Small intestine (tissue), 16 donors: ENCODE measurements at places on chromosomes 16 and 17. TPM values are rescaled to one million over a fixed set of nuclear protein-coding genes. Genes with fewer than 3 reads are reported as not detected.

Gene HOXB13
- polyA plus RNA-seq: not detected

Gene ITGAL
- polyA plus RNA-seq: 2.4 TPM

Gene CD300A
- 5.5 TPM for polyA plus RNA-seq

Gene EPN3
- polyA plus RNA-seq: 28.1 TPM

Gene SMIM36
- polyA plus RNA-seq: not detected

Gene CMTM4
- polyA plus RNA-seq: 54.3 TPM

Gene TEX14
- 0.41 TPM for polyA plus RNA-seq

Gene UMOD
- polyA plus RNA-seq: 0.03 TPM

DNA sequence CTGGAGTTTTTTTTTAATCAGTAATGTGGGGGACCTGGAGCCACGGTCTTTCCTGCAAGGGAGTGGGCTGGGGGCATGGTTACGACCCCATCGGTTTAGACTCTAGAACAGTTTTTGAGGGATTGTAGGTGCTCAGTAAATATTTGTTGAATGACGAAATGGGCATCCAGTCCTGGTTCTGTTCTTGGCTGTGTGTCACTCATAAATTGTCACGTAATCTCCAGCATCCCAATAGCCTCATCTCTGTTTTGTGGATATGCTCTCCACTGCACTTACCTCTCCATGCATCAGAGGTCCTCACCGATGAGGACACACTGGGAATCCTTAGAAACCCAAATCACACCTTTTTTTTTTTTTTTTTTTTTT is 497 bp upstream of the SLC38A7 start:
- H3K36me3 ChIP-seq: peaks cover 7% of the 10 kb centered on the region
- H3K27ac ChIP-seq: no peak overlapping the region
- no peak for DNase-seq
- H3K4me1 ChIP-seq: peaks cover 14% of the 10 kb centered on the region

GRCh38 chr16:14309906-14310305 is 238.8 kb downstream of the MRTFB start:
- no peaks in the 10 kb centered on the region for H3K36me3 ChIP-seq
- H3K27me3 ChIP-seq: no peaks in the 10 kb centered on the region
- H3K4me1 ChIP-seq: no peaks in the 10 kb centered on the region

- H3K27me3 ChIP-seq: no peaks in the 10 kb centered on the region
- no peak overlapping the region for H3K4me3 ChIP-seq
- H3K27ac ChIP-seq: peak overlapping the region; percentile 47
- peaks cover 2% of the 10 kb centered on the region for H3K36me3 ChIP-seq
- peaks cover 6% of the 10 kb centered on the region for H3K4me1 ChIP-seq
- DNase-seq: peak; percentile 68
Observed at GRCh38 chr17:50505591-50506130, 2.6 kb upstream of the MYCBPAP start.

- no peaks in the 10 kb centered on the region for H3K27me3 ChIP-seq
- no peak overlapping the region for H3K27ac ChIP-seq
- DNase-seq: no peak
Observed at GRCh38 chr17:66635386-66636045, 199.4 kb upstream of the CACNG5 start.

GRCh38 chr17:77106874-77107358 is 33.9 kb upstream of the SEC14L1 start:
- H3K27ac ChIP-seq: peak overlapping the region; percentile 56
- peaks cover 3% of the 10 kb centered on the region for H3K4me1 ChIP-seq
- H3K4me3 ChIP-seq: no peak overlapping the region
- DNase-seq: no peak
- H3K36me3 ChIP-seq: no peaks in the 10 kb centered on the region
- no peaks in the 10 kb centered on the region for H3K27me3 ChIP-seq

DNA sequence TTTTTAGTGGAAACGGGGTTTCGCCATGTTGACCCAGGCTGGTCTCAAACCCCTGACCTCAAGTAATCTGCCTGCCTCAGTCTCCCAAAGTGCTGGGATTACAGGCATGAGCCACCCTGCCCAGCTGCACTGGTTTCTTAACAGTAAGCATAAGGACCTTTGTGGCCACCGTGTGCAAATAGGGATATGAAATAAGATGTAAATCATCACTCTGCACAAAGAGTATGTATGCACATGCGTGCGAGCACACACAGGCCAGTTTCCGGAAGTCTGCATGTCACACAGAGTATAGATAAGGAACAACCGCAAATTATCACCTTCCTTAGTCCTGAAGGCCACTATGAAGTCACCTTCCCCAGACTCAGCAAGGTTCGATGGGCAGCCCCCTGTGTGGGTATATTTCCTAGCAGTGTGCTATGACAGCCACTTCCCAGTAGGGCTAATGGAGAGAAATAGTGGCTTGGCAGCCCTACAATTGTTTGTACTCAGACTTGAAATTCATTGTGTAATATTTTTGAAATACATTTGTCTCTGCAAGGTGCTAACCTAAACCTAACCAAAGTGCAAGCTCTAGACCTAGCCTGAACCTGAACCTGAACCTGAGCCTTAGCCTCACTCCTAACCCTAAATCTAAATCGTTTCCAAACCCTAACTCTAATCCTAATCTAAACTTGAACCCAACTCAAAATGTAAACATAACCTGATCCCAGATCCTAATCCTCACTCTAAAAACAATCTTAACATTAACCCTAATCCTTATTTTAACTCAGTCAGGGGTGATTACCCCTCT is 48.4 kb upstream of the SKAP1 start:
- no peak for DNase-seq
- no peak overlapping the region for H3K27ac ChIP-seq
- no peaks in the 10 kb centered on the region for H3K27me3 ChIP-seq
- H3K36me3 ChIP-seq: no peaks in the 10 kb centered on the region
- H3K4me3 ChIP-seq: no peak overlapping the region

DNA sequence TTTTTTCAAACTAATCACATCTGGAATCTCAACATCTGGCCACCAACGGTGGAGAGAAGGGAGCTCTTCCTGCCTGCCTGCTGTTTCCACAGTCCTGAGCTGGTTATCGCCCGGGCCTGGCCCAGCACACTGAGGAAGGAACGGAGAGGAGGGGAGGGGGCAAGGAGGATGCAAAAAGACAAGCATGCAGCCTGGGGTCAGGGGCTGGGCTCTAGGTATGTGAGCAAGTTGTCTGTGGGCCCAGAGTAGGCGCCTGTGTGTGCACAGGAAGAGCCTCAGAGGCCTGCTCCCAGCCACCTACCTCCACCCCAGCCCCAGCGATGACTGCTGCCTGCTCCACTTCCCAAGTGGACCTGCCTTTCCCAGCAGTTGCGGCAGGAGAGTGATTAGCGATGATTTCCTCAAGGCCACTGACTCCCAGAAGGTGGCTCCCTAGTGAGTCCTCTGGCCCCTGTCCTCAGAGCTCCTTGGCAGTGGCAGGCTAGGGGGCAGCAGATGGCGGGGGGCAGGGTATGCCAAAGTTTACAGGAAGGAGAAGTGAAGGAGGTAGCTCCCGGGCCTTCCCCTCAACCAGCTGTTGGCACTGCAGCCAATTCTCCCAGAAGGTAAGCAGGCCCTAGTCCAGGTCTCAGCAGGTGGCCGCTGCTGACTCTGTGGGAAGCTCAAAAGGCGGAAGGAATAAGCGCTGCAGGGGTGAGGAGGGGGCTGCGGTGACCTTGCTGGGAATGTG is 27.0 kb upstream of the RASD1 start:
- no peaks in the 10 kb centered on the region for H3K4me1 ChIP-seq
- DNase-seq: no peak
- H3K27ac ChIP-seq: no peak overlapping the region
- H3K4me3 ChIP-seq: no peak overlapping the region
- H3K27me3 ChIP-seq: no peaks in the 10 kb centered on the region
- no peaks in the 10 kb centered on the region for H3K36me3 ChIP-seq

DNA sequence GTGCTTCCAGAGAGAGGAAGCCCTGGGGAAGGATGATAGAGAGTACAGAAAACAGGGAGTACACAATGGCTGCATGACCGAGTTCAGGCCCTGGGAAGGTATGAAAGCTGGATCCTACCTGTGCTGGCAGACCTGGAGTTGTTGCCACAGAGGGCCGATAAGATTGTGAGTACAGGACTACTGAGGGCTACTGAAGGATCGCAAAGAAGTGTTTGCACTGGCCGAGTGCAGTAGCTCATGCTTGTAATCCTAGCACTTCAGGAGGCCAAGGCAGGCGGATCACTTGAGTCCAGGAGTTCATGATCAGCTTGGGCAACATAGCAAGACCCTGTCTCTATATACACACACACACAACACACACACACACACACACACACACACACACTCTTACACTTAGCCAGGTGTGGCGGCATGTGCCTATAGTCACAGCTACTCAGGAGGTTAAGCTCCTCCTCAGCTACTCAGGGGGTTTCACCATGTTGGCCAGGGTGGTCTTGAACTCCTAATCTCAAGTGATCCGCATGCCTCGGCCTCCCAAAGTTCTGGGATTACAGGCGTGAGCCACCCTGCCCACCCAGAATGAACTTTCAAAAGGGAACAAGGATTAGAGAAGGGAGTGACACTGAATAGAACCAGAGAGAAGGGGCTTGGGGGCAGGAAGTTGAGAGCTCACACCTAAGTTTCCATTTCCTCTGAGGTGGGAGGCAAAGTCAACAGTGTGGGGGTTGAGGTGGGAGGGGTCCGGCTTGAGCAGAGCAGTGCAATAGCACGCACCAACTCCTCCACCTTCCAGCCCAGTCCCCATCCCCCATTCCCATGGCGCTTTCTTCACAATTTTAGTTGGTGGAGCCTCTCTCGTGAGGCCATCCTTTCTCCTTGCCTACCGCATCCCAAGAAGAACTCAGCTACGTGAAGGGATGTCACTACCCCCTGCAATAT is 7.5 kb downstream of the SCIMP start:
- H3K27ac ChIP-seq: no peak overlapping the region
- H3K4me1 ChIP-seq: peaks cover 2% of the 10 kb centered on the region
- no peaks in the 10 kb centered on the region for H3K27me3 ChIP-seq

GRCh38 chr17:45581860-45582259 is 91.3 kb upstream of the PLEKHM1 start:
- DNase-seq: no peak
- no peaks in the 10 kb centered on the region for H3K27me3 ChIP-seq
- peaks cover 3% of the 10 kb centered on the region for H3K4me1 ChIP-seq
- peaks cover 5% of the 10 kb centered on the region for H3K36me3 ChIP-seq
- no peak overlapping the region for H3K4me3 ChIP-seq

GRCh38 chr17:68135141-68135887 is 99.8 kb downstream of the KPNA2 start:
- H3K36me3 ChIP-seq: peaks cover 18% of the 10 kb centered on the region
- no peak overlapping the region for H3K27ac ChIP-seq

- no peak overlapping the region for H3K4me3 ChIP-seq
- H3K4me1 ChIP-seq: peaks cover 4% of the 10 kb centered on the region
- H3K27me3 ChIP-seq: no peaks in the 10 kb centered on the region
- no peak overlapping the region for H3K27ac ChIP-seq
- no peak for DNase-seq
Observed at GRCh38 chr17:76365256-76365903, 11.7 kb upstream of the PRPSAP1 start.

DNA sequence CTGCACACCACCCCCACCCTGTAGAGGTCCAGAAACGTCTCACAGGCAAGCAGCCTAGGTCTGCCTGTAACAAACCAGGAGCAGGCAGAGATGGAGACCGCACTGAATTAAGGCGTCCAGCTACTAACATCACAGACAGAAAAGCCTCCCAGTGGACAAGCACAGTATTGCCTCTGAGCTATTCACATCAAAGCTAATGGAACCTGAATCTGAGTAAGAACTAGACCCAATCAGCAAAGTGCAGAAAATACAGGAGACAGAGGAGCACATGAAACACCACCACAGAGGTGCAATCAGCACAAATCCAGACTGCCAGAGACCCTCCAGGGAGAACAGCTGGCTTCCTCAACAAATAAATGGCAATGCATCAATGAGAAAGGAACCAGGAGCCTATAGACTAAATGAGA is 22.2 kb upstream of the PEMT start:
- H3K27me3 ChIP-seq: no peaks in the 10 kb centered on the region
- H3K36me3 ChIP-seq: no peaks in the 10 kb centered on the region
- no peak overlapping the region for H3K27ac ChIP-seq
- H3K4me3 ChIP-seq: no peak overlapping the region
- H3K4me1 ChIP-seq: no peaks in the 10 kb centered on the region

DNA sequence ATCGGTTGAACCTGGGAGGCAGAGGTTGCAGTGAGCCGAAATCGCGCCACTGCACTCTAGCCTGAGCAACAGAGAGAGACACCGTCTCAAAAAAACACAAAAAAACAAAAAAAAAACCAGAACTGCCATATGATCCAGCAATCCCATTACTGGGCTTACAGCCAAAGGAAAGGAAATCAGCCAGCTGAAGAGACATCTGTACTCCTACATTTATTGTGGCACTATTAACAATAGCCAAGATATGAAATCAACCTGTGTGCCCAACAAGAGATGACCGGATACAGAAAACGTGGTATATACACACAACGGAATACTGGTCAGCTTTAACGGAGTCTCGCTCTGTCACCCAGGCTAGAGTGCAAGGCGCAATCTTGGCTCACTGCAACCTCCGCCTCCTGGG is 14.6 kb downstream of the FANCA start:
- no peak overlapping the region for H3K4me3 ChIP-seq
- no peaks in the 10 kb centered on the region for H3K36me3 ChIP-seq
- DNase-seq: no peak
- no peak overlapping the region for H3K27ac ChIP-seq
- no peaks in the 10 kb centered on the region for H3K27me3 ChIP-seq

- H3K36me3 ChIP-seq: no peaks in the 10 kb centered on the region
- no peak within 1 kb of the TSS for H3K4me3 ChIP-seq
- H3K27ac ChIP-seq: no peak within 1 kb of the TSS
- peaks cover 25% of the 10 kb centered on the region for H3K4me1 ChIP-seq
- H3K27me3 ChIP-seq: peaks cover 8% of the 10 kb centered on the region
- peak; percentile 82 for DNase-seq
Observed at GRCh38 chr16:66918803-66919568, at the start of gene CDH16. TSS of gene CDH16 (minus strand) at chr16:66918885. CDS start at chr16:66918065, 820 bp downstream.
